RPMI8226 (cell line): ENCODE measurements at places on chromosomes 6 and 20.

DNA sequence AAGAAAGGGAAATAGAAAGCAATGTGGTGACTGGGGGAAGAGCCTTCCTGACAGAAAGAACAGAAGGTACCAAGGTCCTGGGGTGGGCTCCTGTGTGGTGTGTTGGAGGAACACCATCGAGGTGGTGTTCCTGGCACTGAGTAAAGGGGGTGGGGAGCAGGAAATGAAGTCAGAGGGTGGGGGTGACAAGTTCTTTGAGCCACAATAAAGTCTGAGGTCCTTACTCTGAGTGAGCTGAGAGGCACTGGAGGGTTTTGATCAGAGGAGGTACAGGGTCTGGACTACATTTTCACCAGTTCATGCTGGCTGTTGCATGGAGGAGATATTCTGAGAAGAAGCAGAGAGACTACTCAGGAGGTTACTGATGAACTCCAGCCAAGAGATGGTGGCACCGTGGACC is 198.2 kb downstream of the GMPR start:
- DNase-seq, result no peak

GRCh38 chr6:122025104-122025503 is 374.3 kb upstream of the HSF2 start:
- DNase-seq, result no peak

- DNase-seq, result no peak
Measured at GRCh38 chr20:50272724-50273446, 82.3 kb downstream of the CEBPB start.

DNA sequence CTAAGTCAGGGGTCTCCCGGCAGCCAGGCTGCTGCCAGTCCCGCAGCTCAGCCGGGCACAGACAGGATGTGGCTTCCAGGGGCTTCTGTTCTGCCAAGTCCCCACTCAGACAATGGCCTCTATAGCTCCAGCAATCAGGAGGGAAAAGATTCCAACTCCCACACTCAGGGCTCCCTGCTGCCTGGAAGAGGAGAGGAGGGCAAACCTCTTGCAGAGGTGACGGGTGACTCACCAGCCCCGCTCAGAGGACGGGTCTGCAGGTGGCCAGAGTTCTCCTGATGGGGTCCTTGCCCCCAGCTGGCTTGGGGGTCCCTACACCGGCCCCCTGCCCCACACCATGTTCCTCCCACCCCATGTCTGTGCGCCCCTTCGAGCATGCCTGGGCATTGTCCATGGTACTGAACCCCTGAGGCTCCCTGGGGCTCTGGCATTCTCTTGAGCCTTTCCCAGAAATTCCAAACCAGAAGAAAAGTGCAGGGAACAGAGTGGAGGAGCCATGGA is 32.6 kb downstream of the NTSR1 start:
- DNase-seq, result no peak

DNA sequence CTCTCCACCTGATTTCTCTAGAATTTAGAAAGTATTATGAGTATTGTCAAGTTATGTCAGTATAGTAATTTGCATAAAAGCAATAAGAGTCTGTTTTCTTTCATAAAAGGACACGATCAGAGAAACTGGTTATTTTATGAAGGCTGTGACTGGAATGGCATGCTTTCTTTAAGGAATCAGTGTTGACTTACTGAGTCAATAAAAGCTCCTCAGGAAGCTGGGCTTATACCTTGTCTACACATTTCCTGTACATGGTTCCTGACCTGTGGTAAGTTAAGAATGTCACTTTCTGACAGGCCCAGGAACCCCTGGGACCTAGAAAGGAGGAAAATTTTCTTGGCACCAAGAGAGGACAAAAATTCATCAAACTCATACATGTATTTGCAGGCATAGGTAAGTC is 1224.0 kb upstream of the ADGRB3 start:
- DNase-seq, result no peak

DNA sequence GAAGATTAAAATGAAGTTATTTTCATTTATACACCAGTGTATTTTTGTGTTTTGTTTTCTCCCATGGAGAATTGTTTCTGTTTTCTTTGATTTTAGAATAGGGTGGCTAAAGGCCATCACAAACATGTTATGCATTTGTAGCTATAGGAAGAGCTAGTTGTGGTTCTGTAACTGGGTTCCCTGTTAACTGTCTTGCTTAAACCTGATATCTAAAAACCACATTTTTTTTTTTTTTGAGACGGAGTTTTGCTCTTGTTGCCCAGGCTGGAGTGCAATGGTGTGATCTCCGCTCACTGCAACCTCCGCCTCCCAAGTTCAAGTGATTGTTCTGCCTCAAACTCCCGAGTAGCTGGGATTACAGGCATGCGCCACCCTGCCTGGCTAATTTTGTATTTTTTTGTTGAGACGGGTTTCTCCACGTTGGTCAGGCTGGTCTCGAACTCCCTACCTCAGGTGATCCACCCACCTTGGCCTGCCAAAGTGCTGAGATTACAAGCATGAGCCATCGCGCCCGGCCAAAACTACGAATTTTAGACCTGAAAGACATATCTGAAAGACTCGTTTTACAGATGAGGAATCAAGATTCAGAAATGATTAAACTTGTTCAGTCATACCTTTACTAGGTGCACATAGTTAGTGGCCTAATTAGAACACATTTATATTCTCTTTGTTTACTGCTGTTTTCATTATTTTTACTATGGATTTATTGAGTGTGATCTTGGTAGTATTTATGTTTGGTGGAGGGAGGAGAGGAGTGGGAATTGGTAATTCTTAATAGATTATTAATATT is 18.0 kb downstream of the SCAF8 start:
- DNase-seq, result no peak
